ENCODE measurements at places on chromosomes 16 and 17. TPM values are rescaled to one million over a fixed set of nuclear protein-coding genes. Genes with fewer than 3 reads are reported as not detected.
A peak's percentile ranks its signal among the peaks of the same experiment; 100 is the strongest.

DNA sequence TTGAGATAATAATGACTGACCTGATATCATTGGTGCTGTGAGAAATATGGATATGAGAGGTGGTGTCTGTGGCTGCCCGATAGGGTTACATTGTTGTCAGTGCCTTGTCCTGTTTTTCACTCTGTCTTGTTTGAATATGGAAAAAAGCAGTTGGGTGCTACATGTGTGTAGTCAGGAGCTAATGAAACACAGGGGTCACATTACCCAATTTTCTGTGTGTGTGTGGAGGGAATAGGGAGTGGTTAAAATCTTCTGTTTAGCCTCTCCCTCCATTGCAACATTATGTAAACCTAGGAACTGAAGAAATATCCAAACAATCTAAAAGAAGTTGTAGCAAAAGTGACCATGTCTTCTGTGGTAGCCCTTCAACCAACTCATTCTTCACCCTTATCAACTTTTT, 527.7 kb upstream of the SOX9 start:
- no peaks in the 10 kb centered on the region for H3K27me3 ChIP-seq
- no peaks in the 10 kb centered on the region for H3K36me3 ChIP-seq
- H3K4me1 ChIP-seq: no peaks in the 10 kb centered on the region
- no peak for DNase-seq

GRCh38 chr17:61414936-61415251, 15.3 kb downstream of the TBX2 start:
- no peak for DNase-seq
- H3K4me1 ChIP-seq: peaks cover 13% of the 10 kb centered on the region
- peaks cover 21% of the 10 kb centered on the region for H3K27me3 ChIP-seq
- H3K4me3 ChIP-seq: no peak overlapping the region

DNA sequence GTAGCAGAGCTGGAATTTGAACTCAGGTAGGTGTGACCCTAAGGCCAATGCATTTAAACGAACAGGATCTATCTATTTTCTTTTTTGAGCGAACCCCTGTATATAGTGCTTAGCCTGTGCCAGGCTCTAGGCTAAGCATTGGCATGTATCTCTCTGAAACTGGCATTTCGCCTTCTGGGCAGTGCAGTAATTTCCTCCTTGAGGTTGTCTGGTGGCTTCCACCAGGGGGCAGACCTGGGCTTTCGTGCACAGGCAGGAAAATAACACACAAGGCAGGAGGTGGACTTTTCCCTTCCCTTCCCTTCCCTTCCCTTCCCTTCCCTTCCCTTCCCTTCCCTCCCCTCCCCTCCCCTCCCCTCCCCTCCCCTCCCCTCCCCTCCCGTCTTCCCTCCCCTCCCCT, 34.4 kb upstream of the PRKCB start:
- DNase-seq: peak; percentile 82
- peaks cover 13% of the 10 kb centered on the region for H3K4me1 ChIP-seq
- no peak overlapping the region for H3K4me3 ChIP-seq
- peaks cover 8% of the 10 kb centered on the region for H3K27me3 ChIP-seq
- H3K36me3 ChIP-seq: no peaks in the 10 kb centered on the region

DNA sequence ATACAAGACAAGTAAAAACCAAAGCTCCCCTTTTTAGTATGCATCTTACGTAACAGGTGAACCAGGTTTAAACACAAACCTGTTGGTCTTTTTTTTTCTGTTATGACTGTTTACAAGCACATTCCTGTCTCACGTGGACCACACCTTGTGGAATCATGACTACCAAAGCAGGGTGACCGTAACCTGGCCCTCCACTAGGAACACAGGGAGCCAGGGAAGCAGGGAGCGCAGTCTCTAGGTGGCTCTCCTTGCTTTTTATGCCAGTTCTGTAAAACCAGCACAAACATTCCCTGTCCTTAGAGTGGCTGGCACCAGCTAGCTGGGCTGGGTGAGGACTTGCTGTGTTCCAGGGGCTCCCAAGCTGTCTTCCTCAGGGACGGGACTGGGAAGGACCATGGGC, 44.1 kb downstream of the DDX19A start:
- no peaks in the 10 kb centered on the region for H3K4me1 ChIP-seq
- H3K36me3 ChIP-seq: no peaks in the 10 kb centered on the region
- no peak overlapping the region for H3K4me3 ChIP-seq
- no peak overlapping the region for H3K27ac ChIP-seq

DNA sequence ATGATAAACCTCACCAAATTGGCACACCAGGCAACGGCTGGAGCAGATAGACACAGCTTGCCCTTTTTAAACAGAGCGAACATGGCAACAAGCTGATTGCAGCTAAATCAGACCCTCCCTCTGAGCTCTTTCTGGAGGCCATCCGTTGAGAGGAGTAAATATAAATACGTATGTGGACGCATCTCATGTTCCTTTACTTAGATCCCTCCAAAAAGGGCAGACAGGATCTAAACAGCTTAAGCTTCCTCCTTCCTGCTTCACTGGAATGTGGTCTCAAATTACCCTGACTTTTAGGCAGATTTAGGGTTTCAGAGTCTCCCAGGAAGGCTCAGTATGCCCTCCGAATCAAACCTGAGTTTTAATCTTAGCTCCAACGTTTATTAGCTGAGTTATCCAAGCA, 204.7 kb upstream of the GOT2 start:
- H3K36me3 ChIP-seq: no peaks in the 10 kb centered on the region
- DNase-seq: no peak
- no peaks in the 10 kb centered on the region for H3K27me3 ChIP-seq
- no peak overlapping the region for H3K4me3 ChIP-seq
- H3K27ac ChIP-seq: no peak overlapping the region
- H3K4me1 ChIP-seq: no peaks in the 10 kb centered on the region

DNA sequence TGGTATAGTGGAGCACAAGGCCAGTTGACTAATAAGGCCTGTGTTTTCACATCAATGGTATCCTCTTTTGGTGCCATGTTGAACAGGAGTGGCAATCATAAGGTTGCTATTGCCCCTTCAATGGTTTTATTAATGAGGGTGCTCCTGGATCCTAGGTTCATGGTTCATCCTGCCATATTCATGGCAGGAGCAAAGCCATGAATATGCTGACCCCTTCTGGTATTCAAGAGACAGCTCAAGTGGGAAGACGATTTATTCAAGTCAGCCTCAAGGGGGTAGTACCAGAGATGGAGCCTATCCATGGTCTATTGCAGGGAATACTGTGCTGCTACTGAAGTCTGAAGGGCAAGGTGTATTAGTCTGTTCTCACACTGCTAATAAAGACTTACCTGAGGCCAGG, 2.6 kb downstream of the ABCA9 start:
- no peak overlapping the region for H3K4me3 ChIP-seq
- H3K36me3 ChIP-seq: no peaks in the 10 kb centered on the region
- H3K27me3 ChIP-seq: no peaks in the 10 kb centered on the region
- H3K27ac ChIP-seq: no peak overlapping the region
- H3K4me1 ChIP-seq: no peaks in the 10 kb centered on the region

DNA sequence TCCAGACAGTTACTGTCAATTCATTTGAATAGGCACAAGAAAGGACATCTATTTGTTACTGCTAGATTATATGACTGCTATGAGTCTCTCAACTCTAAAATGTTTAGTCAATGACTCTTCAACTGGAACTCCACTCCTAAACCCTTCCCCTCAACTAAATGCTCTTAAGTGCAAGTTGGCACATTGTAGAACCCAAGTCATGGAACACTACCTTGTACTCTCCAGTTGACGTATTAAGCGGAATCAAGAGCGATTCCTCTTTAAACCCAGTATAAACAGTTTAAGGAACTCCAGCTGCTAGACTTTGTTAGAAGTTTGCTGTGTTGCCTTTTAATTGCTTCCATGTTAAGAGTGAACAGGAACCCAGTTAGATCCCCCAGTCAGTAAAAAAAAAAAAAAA, 44.6 kb downstream of the STH start:
- peaks cover 10% of the 10 kb centered on the region for H3K4me1 ChIP-seq
- H3K36me3 ChIP-seq: peaks cover 8% of the 10 kb centered on the region
- DNase-seq: no peak
- peak overlapping the region; percentile 40 for H3K27ac ChIP-seq
- no peak overlapping the region for H3K4me3 ChIP-seq

GRCh38 chr16:57592591-57593003, 35.8 kb upstream of the ADGRG1 start:
- peak overlapping the region; percentile 82 for H3K4me3 ChIP-seq
- H3K27ac ChIP-seq: peak overlapping the region; percentile 52
- H3K4me1 ChIP-seq: peaks cover 34% of the 10 kb centered on the region
- no peaks in the 10 kb centered on the region for H3K27me3 ChIP-seq
- H3K36me3 ChIP-seq: peaks cover 9% of the 10 kb centered on the region

DNA sequence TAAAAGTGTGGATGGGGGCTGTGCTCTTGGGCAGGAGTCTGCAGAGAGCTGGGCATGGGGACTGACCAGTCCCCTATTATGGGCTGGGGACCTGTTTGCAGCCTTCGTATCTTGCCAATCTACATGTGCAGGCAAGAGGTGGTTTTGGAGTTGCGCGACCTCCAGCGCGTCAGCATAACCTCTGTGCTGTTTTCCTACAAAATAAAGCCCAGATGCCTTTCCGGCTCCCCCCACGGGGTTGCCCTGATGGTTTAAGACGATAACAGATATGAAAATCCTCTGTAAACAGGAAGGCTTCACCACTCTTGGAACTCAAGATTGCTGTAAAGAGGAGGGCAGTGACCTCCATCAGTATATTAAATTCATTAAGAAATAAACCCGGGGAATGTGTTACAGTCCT, 16.5 kb upstream of the SPPL2C start:
- H3K4me3 ChIP-seq: no peak overlapping the region
- no peaks in the 10 kb centered on the region for H3K36me3 ChIP-seq

- H3K4me1 ChIP-seq: no peaks in the 10 kb centered on the region
- no peaks in the 10 kb centered on the region for H3K36me3 ChIP-seq
- no peak overlapping the region for H3K4me3 ChIP-seq
- H3K27me3 ChIP-seq: peaks cover 8% of the 10 kb centered on the region
These were observed 13.8 kb upstream of the PLCG2 start for GRCh38 chr16:81765111-81765919.

Gene SLC13A5
- 0.22 TPM for total RNA-seq

Gene HOXB6
- total RNA-seq: 0.24 TPM

Gene CCDC144A
- total RNA-seq: 3.1 TPM

Gene CACNG1
- total RNA-seq: not detected

Gene SEZ6L2
- total RNA-seq: 0.44 TPM
